ENCODE measurements at places on chromosomes 7 and 10.

DNA sequence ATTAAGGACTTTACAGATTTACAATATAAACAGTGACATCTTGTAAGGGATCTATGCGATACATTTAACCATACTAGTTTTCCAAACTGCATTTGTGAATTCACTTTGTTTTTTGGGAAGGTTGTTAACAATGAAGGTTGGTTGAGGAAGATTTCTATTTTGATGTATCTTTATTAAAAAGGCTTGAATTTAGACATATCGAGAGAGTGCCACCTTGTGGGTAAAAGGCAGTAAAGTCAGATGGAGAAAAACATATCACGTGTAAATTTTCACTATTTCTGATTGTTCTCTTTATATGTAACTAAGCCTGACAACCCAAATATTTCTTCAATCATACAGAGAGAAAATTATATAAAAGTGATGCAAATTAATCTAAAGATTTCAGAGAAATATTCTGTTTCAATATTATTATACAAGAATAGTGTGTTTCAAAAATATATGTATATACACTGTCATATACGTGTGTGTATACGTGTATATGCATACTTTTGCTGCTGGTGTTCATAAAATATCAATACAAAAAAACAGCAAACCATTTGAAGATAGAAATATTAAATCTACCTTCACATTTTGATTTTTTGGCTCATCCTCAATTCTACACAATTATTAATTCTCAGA lies 988.6 kb downstream of the SORCS1 start:
- DNase-seq = peak; percentile 6

DNA sequence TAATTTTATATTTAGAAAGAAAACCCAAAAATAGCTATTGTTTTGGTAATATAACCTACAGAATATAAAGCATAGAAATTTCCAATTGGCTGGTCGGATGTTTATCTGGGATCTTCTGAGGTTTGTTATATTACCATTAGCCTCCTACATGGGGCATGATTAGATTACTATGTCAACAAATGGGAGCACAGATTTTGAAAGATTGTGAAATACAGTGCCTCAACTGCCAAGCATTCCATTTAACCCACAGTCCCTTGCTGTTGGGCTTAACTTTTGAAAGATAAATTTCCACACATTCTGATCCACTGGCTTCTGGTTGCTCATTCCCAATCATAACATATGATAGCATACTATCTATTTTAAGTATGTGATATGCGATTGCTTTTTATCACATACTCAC lies 455.4 kb upstream of the C7orf33 start:
- no peak for DNase-seq

- DNase-seq = no peak
Measured at GRCh38 chr10:81898518-81898917, 23.5 kb downstream of the NRG3 start.

DNA sequence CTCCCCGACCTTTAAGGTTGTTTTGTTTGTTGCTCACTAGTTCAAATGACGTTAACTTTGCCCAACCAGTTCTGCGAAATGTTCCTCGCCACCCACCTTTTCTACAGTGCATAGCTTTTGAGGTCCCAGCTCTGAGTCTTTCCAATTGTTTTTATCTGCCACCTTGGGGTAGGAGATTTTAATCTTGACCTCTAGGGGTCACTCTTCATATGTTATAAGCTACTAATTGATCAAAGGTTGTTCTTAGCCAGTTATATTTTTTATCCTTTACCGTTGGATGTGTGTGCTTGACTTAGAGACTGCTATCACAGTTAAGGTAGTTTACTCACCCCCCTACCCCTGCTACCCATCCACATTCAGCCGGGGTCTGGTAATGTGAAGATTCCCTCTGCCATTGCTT lies 372.4 kb downstream of the SUGCT start:
- DNase-seq = no peak

DNA sequence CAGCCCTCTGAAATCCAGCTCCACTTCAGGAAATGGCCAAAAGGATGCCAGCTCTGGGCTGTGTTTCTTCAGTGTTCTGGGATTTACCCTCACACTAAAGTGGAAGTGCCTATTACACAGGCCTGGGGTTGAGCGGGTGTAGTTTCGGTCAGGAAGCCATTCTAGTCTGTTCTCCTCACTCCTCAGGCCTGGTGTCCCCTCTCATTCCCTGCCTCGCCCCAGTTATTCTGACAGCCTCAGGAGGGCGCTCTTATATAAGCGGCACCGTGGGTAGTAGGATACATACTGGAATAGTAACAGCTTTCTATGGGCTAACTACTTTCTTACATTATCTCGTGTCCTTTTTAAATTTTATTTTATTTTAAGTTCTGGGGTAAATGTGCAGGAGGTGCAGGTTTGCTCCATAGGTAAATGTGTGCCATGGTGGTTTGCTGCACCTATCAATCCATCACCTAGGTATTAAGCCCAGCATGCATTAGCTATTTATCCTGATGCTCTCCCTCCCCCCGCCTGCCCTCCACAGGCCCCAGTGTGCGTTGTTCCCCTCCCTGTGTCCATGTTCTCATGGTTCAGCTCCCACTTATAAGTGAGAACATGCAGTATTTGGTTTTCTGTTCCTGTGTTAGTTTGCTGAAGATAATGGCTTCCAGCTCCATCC lies 12.2 kb upstream of the LGI1 start:
- DNase-seq = peak; percentile 54
